ENCODE measurements at places on chromosomes 2 and 18. TPM values are rescaled to one million over a fixed set of nuclear protein-coding genes. Genes with fewer than 3 reads are reported as not detected.

Gene CFAP65
- not detected for total RNA-seq

Gene CCBE1
- 2.3 TPM for total RNA-seq

Gene ORC2
- total RNA-seq = 25.2 TPM

Gene MRPL53
- 102 TPM for total RNA-seq

Gene FOXI3
- total RNA-seq = not detected

Gene SLC11A1
- total RNA-seq = 122 TPM

Gene CHRND
- total RNA-seq = not detected

Gene ABI2
- 32.1 TPM for total RNA-seq

Gene OR6B2
- not detected for total RNA-seq

Gene QPCT
- 5.6 TPM for total RNA-seq

Gene TEKT4
- total RNA-seq = 0.22 TPM

Data from mesenteric fat pad (tissue), 1 donor.